Left renal cortex interstitium (tissue), 4 donors: ENCODE measurements at places on chromosomes 7 and 10. TPM values are rescaled to one million over a fixed set of nuclear protein-coding genes. Genes with fewer than 3 reads are reported as not detected.

GRCh38 chr7:158959021-158959717 lies 102.8 kb downstream of the DYNC2I1 start:
- DNase-seq = no peak

- no peak for DNase-seq
Observed at GRCh38 chr10:114719311-114719710, 61.2 kb upstream of the ABLIM1 start.

DNA sequence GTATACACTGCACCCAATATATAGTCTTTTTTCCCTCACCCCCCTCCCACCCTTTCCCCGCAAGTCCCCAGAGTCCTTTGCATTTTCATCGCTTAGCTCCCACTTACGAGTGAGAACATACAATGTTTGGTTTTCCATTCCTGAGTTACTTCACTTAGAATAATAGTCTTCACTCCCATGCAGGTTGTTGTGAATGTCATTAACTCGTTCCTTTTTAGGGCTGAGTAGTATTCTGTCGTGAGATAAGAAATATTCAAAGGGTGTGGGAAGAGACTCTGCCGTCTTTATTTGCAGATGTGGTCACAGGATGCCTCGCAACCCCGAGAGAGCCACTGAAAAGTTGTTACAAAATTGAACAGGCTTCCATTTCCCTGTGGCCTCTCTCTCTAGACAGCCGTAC lies 137.9 kb upstream of the SH2B2 start:
- no peak for DNase-seq

The ACSM6 gene
- polyA plus RNA-seq = 0.18 TPM
